ENCODE measurements at places on chromosomes 5 and 9.
A peak's percentile ranks its signal among the peaks of the same experiment; 100 is the strongest.

- DNase-seq = no peak
Measured at GRCh38 chr5:116842514-116842961, 267.9 kb upstream of the SEMA6A start.

DNA sequence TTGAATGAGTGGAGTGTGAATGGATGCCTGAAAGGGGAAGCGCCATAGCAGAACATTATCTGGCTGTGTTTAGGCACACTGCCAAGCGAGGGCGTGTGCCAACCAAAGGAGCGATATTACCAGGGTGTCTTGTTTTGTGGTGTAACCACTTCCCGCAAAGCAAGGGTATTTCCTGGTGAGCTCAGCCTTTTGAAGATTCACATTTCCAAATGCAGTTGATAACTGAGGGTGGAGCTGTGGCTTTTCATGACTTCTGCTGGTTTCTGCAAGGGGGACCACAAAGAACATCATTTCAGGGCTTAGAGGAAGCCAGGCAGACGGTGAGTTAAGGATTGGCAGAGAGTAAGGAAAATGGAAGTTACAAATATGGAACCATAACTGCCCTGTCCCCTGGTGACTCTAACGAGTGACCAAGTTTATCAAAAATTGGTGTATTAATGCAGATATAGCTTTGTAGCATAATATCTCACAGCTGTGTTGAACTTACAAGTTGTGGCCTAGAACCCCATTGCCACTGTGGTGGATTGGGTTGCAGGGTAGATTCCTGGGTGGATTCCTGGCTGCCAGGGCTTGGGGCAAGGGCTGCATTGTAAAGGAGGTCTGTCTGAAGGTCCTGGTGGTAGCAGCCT is 71.4 kb downstream of the RALGPS1 start:
- peak; percentile 60 for DNase-seq

- DNase-seq = no peak
Measured at GRCh38 chr9:107644733-107645463, 155.3 kb upstream of the KLF4 start.

DNA sequence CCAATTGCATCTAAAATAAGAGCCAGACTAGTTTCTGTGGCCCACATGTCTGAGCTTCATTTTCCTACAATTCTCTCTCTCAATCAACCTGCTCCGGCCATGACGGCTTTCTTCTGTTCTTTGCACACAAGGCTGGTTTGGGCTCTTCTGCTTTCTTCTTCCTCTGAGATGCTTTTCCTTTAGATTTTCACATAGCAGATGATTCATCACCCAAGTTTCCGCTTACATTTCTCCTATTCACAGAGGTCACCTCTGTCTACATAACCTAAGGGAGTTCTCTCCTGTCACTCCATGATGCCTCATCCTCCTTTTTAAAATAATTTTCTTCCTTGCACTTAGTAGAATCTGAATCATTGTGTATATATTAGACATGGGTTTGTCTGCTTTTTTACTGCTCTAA is 334.6 kb upstream of the TUSC1 start:
- no peak for DNase-seq

GRCh38 chr9:78064075-78064474 is 32.5 kb upstream of the GNAQ start:
- DNase-seq = no peak

DNA sequence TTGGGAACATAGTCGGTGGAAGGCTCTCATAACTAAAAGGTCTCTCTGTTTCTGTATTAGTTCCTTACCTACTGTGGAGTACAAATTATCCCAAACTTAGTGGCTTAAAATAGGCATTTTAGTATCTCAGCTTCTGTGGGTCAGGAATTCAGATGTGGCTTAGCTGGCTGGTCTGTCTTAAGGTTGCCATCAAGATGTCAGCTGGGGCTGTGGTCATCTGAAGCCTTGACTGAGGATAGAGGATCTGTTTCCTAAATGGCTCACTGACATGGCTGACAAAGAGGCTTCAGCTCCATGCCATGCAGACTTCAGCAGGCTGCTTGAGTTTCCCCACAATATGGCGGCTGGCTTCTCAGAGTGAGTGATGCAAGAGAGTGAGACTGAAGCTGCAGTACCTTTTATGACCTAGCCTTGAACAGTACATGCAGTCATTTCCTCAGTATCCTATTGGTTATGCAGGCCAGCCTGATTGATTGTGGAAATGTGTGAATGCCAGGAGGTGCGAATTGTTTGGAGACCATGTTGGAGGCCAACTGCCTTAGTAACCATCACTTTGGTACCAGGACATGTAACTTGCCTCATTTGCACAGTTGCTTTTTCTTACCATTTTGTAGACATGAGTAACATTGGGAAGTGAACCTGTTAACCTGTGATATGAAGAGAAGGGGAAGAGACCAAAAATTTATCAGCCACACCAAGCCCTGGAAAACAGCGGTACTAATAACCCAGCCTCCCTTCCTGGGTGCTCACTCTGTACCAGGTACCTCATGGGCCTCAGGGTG is 152.8 kb upstream of the IER5L start:
- no peak for DNase-seq

DNA sequence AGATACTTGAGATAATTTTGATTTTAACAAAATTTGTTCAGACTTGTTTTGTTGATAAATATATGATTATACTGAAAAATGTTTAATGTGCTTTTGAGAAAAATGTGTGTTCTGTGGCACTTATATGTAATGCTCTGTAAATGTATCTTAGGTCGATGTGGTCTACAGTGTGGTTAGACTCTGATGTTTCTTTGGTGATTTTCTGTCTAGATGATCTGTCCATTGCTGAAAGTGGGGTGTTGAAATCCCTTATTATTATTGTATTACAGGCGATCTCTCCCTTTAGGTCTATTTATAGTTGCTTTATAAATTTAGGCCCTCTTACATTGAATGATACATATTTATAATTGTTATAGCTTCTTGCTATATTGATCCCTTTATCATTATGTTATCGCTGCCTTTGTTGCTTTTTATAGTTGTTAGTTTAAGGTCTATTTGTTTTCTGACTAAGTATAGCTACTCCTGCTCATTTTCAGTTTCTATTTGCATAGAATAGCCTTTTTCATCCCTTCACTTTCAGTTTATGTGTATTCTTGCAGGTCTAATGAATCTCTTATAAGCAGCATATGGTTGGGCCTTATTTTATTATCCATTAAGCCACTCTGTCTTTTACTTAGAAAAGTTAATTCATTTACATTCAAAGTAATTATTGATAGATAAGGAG is 124.3 kb downstream of the MRPS30 start:
- DNase-seq = no peak

GRCh38 chr5:127053049-127053448 is 20.3 kb downstream of the C5orf63 start:
- DNase-seq = no peak

DNA sequence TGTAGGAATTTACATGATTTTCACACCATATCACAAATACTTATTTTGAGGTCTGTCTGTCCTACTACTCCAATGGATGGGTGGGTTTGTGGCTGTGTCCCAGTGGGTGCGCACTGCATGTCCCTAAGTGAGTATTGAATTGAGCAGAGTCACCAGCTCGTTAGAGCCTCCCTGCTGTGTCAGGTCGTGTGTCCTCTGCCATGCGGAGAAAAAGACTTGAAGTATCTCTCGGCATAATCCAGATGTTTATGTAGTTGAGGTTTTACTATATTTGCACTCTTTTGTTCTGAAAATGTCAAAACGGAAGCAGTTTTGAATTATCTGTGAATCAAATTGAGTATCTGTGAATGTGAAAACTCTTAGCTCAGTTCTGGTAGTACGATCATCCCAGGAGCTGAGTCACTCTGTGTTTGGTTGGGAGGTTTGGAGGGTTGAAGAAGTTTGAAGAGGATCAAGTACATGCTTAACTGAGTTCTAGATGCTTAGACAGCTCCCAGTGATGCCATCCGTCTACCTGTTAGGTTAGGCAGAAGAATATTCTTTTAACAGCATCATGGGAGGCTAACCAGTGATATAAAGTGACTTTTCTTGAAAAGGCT is 194.2 kb downstream of the TENT4A start:
- no peak for DNase-seq

DNA sequence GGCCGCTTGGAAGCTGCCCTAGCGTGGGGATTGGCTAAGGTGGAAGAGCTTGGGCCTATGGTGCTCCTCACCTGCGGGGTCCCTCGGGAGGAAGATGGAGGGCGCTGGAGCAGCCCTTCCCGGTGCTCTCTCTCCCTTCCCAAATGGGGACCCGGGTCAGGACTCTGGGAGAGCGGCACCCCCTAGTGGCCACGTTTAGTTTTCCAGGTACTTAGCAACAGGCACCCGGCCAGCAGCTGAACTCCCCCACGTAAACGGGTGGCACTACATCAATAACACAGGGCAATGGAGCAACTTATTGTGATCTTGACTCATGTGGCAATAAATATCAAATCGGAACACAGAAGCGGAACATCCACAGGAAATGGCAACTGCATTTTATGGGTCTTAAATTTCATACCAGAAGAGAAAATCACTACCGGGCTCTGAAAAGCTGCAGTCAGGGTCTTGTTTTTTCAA is 316.6 kb downstream of the AGTPBP1 start:
- DNase-seq = no peak

- DNase-seq = no peak
Measured at GRCh38 chr5:112257976-112258375, 161.1 kb downstream of the EPB41L4A start.

GRCh38 chr5:178348356-178349074 is 115.9 kb upstream of the PHYKPL start:
- no peak for DNase-seq

DNA sequence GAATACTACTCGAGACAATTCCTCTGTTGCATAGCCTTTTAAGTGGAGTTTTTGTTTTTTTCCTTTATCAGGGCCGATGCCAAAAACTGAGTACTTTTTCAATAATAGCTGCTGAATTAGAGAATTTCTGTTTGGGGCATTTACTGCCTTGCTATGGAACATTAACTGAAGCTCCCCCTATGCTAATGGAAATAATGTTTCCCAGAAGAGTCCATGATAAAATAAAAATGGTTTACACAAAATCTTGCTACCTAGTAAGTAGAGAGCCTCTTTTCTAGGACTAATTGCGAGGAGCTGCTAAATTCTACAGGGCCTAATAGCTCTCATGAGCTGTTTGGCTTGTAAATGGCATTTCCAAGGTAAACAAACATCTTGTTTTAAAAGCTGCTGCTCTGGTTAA is 128.2 kb upstream of the MYO10 start:
- no peak for DNase-seq

DNA sequence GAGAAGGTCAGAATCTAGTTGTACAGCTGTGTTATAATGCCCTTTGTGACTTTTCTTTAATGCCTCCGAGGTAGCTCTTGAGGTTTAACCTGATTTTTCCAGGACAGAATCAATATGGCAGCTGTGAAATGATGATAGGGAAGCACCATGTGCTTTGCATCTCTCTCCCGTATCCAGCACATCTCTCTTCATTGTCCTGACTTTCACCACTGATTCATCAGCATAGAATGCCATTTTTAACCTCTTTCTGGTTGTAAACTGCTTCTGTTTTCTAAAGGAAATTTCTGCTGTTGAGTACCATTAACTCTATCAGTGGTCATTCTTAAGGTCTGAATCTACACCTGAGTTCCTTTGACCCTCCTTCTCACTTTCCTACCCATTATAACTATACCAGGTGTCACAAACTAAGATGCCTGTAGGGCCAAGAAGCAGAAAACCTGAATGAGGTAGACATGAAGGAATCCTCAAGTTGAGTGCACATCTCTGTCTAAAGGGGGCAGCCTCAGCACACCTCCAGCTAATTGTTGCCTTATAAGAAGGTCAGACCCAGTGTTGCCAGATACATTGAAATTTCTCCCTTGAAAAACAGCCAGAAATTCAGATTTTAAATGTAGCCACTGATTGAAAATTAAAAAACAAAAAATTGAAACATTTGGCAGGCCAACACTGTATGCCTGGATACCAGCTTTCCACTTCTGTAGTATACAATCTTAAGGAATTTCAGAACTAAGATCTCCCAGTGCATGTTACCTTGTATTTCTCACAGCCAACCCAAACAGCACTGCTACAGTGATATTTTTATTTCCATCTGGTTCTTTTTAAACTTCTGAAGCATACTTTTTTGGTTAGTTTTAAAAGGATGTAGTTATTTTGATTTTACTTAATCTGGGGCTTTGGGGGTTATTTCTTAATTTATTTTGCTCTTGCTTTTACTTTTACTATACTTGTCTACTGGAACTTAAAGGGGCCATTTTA is 35.8 kb upstream of the TLX3 start:
- no peak for DNase-seq

- no peak for DNase-seq
Measured at GRCh38 chr9:114909661-114910060, 20.7 kb downstream of the TNFSF8 start.

DNA sequence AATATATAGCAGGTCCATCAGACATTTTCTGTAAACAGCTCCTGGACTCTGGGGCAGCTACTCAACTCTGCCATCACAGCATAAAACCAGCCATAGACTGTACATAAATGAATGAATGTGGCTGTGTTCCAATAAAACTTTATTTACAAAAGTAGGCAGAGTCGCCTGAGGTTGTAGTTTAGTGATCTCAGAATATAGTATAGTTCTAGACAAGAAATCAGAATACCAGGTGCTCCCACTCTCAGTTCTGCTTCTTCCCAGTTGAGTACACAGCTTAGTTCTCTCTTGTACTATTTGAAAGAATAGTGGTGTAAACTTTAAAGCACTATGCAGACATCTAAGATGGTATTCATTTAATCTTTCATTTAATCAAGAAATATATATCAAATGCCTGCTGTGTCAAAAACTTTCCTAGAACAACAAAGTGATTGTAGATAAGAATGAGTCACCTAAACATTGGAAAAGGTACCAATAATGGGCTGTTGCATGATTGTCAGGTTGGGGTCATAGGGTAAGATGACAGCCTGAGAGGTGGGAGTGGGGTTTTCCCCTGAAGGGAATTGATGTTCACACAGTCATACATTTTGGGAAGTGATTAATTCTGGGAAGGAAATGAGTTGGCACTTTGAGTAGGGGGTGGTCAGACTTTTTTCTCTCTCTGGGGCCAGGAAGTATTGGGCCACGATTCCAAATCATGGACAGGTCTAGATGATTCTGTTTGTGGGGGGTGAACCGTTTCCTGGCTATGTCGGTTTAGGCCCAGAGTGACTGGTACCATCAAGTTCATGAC is 37.0 kb downstream of the TNFSF8 start:
- no peak for DNase-seq

GRCh38 chr5:173487300-173487699 is 129.2 kb downstream of the BOD1 start:
- DNase-seq = no peak

GRCh38 chr9:20396509-20396908 is 225.8 kb downstream of the MLLT3 start:
- DNase-seq = no peak

GRCh38 chr5:54760182-54760935 is 225.0 kb downstream of the ESM1 start:
- DNase-seq = no peak

DNA sequence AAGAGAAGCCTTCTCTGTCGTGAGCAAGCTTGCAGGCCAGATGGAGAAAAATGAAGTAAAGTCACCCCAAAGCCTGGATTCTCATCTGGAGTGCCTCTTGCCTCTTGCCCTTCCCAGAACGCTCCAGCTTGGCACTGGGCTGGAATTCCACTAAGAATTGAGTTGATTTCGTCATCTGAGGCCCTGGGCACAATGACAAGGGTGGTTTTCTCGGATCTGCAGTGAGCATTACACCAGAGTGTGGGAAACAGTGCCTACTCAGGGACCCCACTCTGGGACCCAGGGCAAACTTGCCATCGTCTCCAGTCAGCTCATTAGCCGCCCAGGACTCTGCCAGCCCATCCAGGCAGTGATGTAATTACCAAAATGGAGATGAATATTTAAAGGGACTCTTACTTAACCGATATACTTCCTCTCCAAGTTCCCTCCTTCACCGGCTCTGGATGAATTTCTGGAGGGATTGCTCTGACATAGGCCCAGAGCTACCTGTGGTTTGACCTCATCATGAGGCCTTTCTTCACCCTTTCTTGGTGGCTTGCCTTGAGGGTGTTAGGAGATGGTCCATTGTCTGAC is 44.7 kb upstream of the LCP2 start:
- peak; percentile 59 for DNase-seq
